ENCODE measurements at places on chromosomes 16 and 17. TPM values are rescaled to one million over a fixed set of nuclear protein-coding genes. Genes with fewer than 3 reads are reported as not detected.

PDILT gene
- not detected for total RNA-seq

KRTAP3-2 gene
- not detected for total RNA-seq

KIFC3 gene
- not detected for total RNA-seq

SLC38A8 gene
- not detected for total RNA-seq

OSBPL7 gene
- 34.3 TPM for total RNA-seq

TMEM132E gene
- not detected for total RNA-seq

SEPTIN12 gene
- total RNA-seq, result not detected

CACNG4 gene
- not detected for total RNA-seq

HSD17B1 gene
- total RNA-seq, result 0.77 TPM

ACE gene
- 1.6 TPM for total RNA-seq

PTRH2 gene
- total RNA-seq, result 27.4 TPM

GPRC5C gene
- total RNA-seq, result not detected

PRSS22 gene
- total RNA-seq, result not detected

CCDC47 gene
- total RNA-seq, result 63.8 TPM

RHBDF2 gene
- 45.8 TPM for total RNA-seq

CSHL1 gene
- total RNA-seq, result not detected

ZNF19 gene
- 2.8 TPM for total RNA-seq

CNEP1R1 gene
- total RNA-seq, result 27.7 TPM

CDR2L gene
- 0.73 TPM for total RNA-seq

IL21R gene
- 26.2 TPM for total RNA-seq

C17orf107 gene
- total RNA-seq, result 0.20 TPM

TBC1D3 gene
- total RNA-seq, result not detected

ACSM2B gene
- total RNA-seq, result not detected

CCL11 gene
- total RNA-seq, result not detected

NTN3 gene
- total RNA-seq, result not detected

C17orf78 gene
- total RNA-seq, result not detected

KAT2A gene
- 45.5 TPM for total RNA-seq

KRTAP4-4 gene
- total RNA-seq, result not detected

CHST5 gene
- total RNA-seq, result not detected

CIITA gene
- total RNA-seq, result 34.4 TPM

ZNF287 gene
- total RNA-seq, result 5.1 TPM

HAP1 gene
- total RNA-seq, result 0.36 TPM

LONP2 gene
- 55.4 TPM for total RNA-seq

VAT1L gene
- not detected for total RNA-seq

ZNF205 gene
- total RNA-seq, result 0.23 TPM

DRC3 gene
- total RNA-seq, result not detected

NPIPB8 gene
- 1.6 TPM for total RNA-seq

MGRN1 gene
- total RNA-seq, result 87.8 TPM

METTL23 gene
- total RNA-seq, result 41.9 TPM

MPV17L gene
- not detected for total RNA-seq

CDH3 gene
- 0.45 TPM for total RNA-seq

TVP23A gene
- total RNA-seq, result not detected

PRSS33 gene
- total RNA-seq, result not detected

ZPBP2 gene
- not detected for total RNA-seq

EVI2B gene
- 63.9 TPM for total RNA-seq

Data from T-helper 2 cell treated with Interferon-gamma antibody and Interleukin-4, amounts not matched to agents 100 ng/mL and 5 ng/mL, for 36 hours (primary cell).